ENCODE measurements at places on chromosomes 7 and 10.

DNA sequence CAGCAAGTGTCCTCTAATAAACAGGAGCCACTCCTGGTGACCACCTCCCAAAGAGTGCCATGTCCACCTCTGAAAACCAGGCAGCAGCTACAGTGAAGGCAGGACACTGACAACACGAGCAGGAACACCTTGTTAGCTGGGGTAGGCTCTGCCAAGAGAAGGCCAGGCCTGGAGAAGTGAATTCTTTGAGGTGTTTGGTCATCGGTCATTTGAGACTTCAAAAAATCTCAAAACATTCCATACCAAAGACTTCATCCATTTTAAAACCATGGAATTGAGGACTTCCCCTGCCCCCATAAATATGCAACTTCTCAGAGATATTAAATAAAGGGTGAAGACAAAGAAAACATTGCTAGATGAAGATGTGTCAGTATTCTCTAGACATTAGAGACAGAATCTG is 28.4 kb upstream of the OPALIN start:
- H3K4me1 ChIP-seq, result no peaks in the 10 kb centered on the region
- H3K4me3 ChIP-seq, result no peak overlapping the region
- no peak for DNase-seq
- H3K27ac ChIP-seq, result no peak overlapping the region
- H3K36me3 ChIP-seq, result no peaks in the 10 kb centered on the region
- peaks cover 12% of the 10 kb centered on the region for H3K27me3 ChIP-seq

- peaks cover 2% of the 10 kb centered on the region for H3K4me1 ChIP-seq
- H3K27ac ChIP-seq, result no peak overlapping the region
- DNase-seq, result peak; percentile 89
- peaks cover 4% of the 10 kb centered on the region for H3K36me3 ChIP-seq
These were observed 16.5 kb downstream of the AP5Z1 start for GRCh38 chr7:4791738-4792536.

DNA sequence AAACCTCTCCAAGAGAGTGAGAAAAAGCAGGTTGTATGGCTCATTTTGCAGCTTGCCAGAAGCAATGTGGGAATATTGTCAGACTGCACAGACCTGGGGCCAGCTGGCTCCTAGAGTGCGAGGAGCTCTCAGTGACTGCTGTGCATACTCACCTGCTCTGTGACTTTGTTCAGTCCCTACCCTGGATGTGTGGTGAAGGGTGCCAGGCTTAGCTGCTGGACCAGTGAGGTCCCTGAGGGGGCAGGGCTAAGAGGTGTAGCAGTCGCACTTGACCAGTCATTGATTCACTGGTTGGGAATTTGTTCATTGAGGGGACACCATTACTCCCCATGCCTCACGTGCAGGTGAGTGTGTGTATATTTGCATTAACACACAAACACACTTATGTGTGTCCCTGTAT is 60.1 kb downstream of the IKZF1 start:
- H3K27me3 ChIP-seq, result no peaks in the 10 kb centered on the region
- no peak overlapping the region for H3K27ac ChIP-seq
- peaks cover 9% of the 10 kb centered on the region for H3K4me1 ChIP-seq
- H3K36me3 ChIP-seq, result no peaks in the 10 kb centered on the region

GRCh38 chr7:128721376-128721775 is 17.8 kb upstream of the CALU start:
- no peak overlapping the region for H3K27ac ChIP-seq
- no peak for DNase-seq
- peaks cover 26% of the 10 kb centered on the region for H3K27me3 ChIP-seq
- H3K4me1 ChIP-seq, result peaks cover 5% of the 10 kb centered on the region
- H3K36me3 ChIP-seq, result no peaks in the 10 kb centered on the region

GRCh38 chr7:17619196-17619818 is 320.9 kb downstream of the AHR start:
- H3K36me3 ChIP-seq, result no peaks in the 10 kb centered on the region
- no peak for DNase-seq
- H3K4me1 ChIP-seq, result no peaks in the 10 kb centered on the region

DNA sequence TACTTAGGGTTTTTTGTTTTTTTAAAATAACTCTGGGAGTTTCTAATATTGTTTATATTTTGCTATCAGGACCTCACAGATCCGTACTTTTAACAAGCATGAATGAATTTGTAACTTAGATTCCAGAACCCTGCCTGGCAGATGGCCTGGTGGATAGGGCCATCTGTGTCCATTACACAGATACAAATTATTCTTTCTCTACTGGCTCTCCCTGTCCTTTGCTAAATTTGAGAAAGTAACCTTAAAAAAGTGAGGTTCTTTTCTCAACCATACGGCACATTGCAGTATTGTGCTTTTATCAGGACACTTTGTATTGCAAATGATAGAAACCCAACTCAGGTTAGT is 26.6 kb downstream of the LCOR start:
- DNase-seq, result no peak
- no peak overlapping the region for H3K4me3 ChIP-seq
- peaks cover 50% of the 10 kb centered on the region for H3K36me3 ChIP-seq
- peaks cover 7% of the 10 kb centered on the region for H3K4me1 ChIP-seq

GRCh38 chr10:21726601-21727225 is 192.7 kb downstream of the MLLT10 start:
- DNase-seq, result no peak
- H3K36me3 ChIP-seq, result no peaks in the 10 kb centered on the region
- H3K27me3 ChIP-seq, result no peaks in the 10 kb centered on the region
- H3K4me1 ChIP-seq, result peaks cover 12% of the 10 kb centered on the region
- H3K27ac ChIP-seq, result no peak overlapping the region
- H3K4me3 ChIP-seq, result no peak overlapping the region

DNA sequence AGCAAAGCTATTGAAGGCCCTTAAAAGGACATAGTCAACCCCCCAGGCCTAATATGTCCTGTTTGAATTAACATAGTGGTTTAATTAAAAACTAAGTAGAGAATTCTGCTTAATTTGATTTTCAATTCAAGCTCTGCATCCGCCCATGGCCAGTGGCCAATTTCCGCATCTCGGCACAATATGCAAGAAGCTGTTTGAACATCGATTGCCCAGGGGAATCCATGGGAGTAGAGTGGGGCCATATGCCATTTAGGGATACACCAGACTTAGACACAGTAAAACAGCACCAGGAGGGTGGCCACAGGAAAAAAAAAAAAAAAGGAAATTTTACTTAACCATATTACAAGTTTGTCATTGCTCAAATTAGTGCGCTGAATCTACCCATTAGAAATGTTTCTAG is 100.4 kb downstream of the LMBR1 start:
- no peaks in the 10 kb centered on the region for H3K27me3 ChIP-seq
- peaks cover 6% of the 10 kb centered on the region for H3K4me1 ChIP-seq
- H3K36me3 ChIP-seq, result peaks cover 18% of the 10 kb centered on the region

DNA sequence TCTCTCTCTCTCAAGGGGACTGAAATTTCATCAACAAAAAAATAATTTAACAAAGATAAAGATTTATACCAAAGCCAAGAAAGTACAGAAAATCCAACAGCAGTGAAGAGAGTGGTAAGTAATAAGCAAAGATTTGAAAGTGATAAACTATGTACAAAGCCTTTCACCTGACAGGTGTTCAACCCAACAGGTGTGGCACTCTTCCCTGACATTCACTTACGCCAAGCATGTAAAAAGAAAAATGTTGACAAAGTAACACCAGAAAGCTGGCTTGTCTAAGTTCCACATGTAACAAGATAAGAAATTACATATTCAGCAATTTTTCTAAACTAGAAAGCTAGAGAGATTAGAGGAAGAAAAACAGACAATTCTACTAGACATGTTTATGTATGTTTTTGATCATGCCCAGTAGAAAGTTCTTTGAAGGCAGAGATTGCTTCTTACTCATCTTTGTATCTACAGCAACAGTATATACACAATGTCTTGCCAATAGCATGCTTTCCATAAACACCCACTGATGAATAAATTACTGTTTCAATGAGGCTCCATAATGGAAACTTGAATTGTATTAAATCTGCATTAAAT is 468.5 kb downstream of the PARD3 start:
- no peak for DNase-seq
- H3K4me1 ChIP-seq, result no peaks in the 10 kb centered on the region
- H3K4me3 ChIP-seq, result no peak overlapping the region

GRCh38 chr10:103792547-103792946 is 62.8 kb downstream of the SH3PXD2A start:
- no peak overlapping the region for H3K27ac ChIP-seq
- H3K4me1 ChIP-seq, result peaks cover 5% of the 10 kb centered on the region
- DNase-seq, result no peak
- H3K4me3 ChIP-seq, result no peak overlapping the region
- peaks cover 13% of the 10 kb centered on the region for H3K36me3 ChIP-seq

DNA sequence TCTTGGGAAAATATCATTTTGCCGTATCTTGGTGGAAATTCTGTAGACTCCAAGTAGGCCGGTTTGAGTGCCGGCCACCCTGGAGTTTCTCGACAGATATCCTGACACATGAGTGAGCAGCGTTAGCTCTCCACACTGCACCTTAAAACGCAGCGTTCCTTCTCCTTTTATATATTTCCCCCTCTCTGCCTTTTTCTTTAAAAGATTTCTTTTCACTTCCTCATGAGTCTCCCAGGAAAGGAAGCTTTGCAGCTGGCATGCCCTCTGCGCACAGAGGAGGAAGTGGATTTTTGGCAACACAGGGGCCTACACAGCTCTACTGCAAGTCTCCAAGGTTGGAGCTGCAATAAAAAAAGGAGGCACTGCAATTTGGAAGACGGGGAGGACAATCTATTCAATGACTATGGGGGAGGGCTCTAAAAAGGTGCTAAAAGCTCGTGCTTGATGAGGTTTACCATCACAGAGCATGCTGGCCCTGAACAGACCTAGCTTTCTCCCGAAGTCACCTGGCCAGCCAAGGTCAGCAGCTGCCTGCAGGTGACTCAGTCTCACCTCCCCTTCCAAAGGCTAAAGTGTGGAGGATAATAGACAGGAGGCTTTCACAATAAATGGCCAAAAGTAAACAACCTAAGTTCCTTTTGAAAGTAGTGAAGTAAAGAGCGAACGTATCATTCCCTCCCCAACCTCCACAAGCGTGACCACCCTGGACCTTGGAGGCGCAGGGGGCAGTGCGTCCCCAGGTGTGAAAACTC is 252.8 kb downstream of the ZMYND11 start:
- no peak overlapping the region for H3K4me3 ChIP-seq
- H3K27ac ChIP-seq, result no peak overlapping the region
- DNase-seq, result no peak
- H3K36me3 ChIP-seq, result peaks cover 87% of the 10 kb centered on the region
- no peaks in the 10 kb centered on the region for H3K4me1 ChIP-seq

DNA sequence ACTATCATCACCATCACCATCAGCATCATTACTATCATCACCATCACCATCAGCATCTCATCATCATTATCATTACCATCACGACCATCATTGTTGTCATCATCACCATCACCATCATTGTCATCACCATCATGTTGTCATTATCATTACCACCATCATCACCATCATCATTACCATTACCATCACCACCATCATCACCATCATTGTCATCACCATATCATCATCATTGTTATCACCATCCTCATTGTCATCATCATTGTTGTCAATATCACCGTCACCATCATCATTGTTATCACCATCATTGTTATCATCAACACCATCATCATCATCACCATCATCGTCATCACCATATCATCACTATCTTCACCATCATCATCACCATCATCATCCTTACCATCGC is 124.3 kb downstream of the PTPRN2 start:
- H3K4me1 ChIP-seq, result peaks cover 4% of the 10 kb centered on the region
- H3K4me3 ChIP-seq, result no peak overlapping the region
- H3K36me3 ChIP-seq, result no peaks in the 10 kb centered on the region
- no peaks in the 10 kb centered on the region for H3K27me3 ChIP-seq
- H3K27ac ChIP-seq, result no peak overlapping the region
- no peak for DNase-seq

DNA sequence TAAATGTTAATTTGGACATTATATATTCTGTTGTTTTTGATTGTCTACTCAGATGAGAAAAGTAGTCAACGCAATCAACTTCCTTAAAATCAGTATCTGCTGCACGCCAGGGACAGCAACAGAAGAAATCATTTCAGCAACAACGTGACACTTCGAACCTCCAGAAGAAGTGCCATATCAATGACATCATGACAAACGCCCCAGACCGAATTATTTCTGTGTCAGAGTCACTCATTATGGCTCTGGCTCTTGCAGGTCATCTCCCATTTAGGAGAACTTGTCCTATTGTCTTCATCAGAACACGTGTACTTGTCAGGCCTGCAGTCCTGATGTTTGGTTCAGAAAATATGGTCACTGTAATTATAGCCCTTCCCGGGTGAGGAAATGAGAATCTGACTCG is 276.3 kb downstream of the ADARB2 start:
- no peak overlapping the region for H3K4me3 ChIP-seq
- no peak for DNase-seq
- H3K27ac ChIP-seq, result no peak overlapping the region
- peaks cover 2% of the 10 kb centered on the region for H3K36me3 ChIP-seq
- no peaks in the 10 kb centered on the region for H3K27me3 ChIP-seq

DNA sequence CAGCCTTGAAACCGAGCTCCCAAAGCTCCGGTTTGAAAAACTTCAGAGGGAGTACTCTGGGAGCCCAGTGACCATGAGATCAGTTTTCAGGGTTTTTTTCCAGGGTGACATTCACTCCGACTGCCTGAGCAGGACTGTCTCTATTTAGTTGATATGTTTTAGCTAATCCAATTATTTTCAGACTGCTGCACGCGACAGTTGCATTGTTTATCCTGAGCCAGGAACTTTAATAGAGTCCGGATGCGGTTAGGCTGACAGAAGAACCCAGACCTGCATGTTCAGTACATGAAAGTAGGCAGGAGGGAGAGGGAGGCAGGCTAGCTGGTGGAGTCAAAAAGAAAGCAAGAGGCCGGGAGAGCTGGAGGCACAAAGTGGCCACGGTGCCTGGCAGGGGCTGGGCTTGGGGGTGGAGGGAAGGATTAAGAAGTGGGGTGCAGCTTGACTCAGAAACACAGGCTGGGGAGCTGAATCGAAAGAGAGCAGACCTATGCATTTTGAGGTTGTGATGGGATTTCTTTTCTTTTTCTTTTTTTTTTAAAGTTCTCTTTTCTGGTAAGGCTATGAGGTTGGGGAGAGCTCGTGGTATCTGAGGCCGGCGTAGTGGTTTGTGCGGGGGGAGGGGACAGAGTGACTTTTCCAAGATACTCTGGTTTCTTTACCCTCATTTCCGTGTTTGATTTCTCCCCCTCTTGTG is 5.7 kb downstream of the GATA3 start:
- H3K4me1 ChIP-seq, result peaks cover 35% of the 10 kb centered on the region
- no peaks in the 10 kb centered on the region for H3K36me3 ChIP-seq
- H3K4me3 ChIP-seq, result no peak overlapping the region
- peak; percentile 69 for DNase-seq

- no peak overlapping the region for H3K27ac ChIP-seq
- no peak for DNase-seq
- no peak overlapping the region for H3K4me3 ChIP-seq
- H3K36me3 ChIP-seq, result no peaks in the 10 kb centered on the region
- H3K4me1 ChIP-seq, result no peaks in the 10 kb centered on the region
- no peaks in the 10 kb centered on the region for H3K27me3 ChIP-seq
These were observed 41.3 kb downstream of the ST7 start for GRCh38 chr7:116994611-116995010.

GRCh38 chr7:14806891-14807290 is 95.7 kb downstream of the DGKB start:
- DNase-seq, result no peak
- H3K36me3 ChIP-seq, result no peaks in the 10 kb centered on the region
- no peak overlapping the region for H3K27ac ChIP-seq
- no peaks in the 10 kb centered on the region for H3K4me1 ChIP-seq

- no peaks in the 10 kb centered on the region for H3K36me3 ChIP-seq
- no peaks in the 10 kb centered on the region for H3K27me3 ChIP-seq
- H3K4me3 ChIP-seq, result no peak overlapping the region
- DNase-seq, result no peak
- H3K27ac ChIP-seq, result no peak overlapping the region
These were observed 48.2 kb downstream of the PRLHR start for GRCh38 chr10:118547282-118547681.

- no peaks in the 10 kb centered on the region for H3K36me3 ChIP-seq
- H3K4me1 ChIP-seq, result peaks cover 8% of the 10 kb centered on the region
- no peak for DNase-seq
- no peak overlapping the region for H3K27ac ChIP-seq
- H3K4me3 ChIP-seq, result no peak overlapping the region
These were observed 75.6 kb upstream of the GPR22 start for GRCh38 chr7:107394276-107394675.

Measured in neuronal stem cell (in vitro differentiated cells).